GDM1 (cell line): ENCODE measurements at places on chromosomes 13 and 19.

DNA sequence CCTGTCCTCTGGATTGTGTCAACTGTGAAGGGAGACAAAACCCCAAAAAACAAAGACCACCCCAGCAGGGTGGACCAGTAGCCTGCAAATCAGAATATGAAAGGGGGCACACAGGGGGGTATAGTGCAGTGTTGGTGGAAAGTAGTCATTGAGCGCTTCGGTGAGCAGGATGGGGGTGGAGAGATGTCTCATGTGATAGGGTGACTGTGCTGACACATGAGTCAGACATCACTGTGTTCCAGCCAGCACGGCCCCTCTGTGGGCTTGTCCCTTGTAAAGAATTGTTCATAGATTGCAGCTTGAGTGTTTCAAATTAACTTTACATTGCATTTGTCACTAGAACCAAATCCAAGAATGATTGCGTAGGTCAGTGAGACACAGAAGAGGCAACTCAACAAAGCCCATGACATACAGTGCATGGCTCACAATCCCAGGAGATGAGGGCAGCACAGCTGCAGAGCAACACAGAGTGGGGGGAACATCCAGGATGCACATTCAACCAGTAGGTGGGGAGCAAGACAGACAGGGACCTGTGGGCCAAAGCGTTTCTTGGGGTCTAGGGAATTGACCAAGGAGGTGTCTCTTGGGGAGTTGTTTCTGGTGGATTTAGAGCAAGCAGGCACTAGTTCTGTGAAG is 7.5 kb downstream of the ZNF440 start:
- DNase-seq = no peak

DNA sequence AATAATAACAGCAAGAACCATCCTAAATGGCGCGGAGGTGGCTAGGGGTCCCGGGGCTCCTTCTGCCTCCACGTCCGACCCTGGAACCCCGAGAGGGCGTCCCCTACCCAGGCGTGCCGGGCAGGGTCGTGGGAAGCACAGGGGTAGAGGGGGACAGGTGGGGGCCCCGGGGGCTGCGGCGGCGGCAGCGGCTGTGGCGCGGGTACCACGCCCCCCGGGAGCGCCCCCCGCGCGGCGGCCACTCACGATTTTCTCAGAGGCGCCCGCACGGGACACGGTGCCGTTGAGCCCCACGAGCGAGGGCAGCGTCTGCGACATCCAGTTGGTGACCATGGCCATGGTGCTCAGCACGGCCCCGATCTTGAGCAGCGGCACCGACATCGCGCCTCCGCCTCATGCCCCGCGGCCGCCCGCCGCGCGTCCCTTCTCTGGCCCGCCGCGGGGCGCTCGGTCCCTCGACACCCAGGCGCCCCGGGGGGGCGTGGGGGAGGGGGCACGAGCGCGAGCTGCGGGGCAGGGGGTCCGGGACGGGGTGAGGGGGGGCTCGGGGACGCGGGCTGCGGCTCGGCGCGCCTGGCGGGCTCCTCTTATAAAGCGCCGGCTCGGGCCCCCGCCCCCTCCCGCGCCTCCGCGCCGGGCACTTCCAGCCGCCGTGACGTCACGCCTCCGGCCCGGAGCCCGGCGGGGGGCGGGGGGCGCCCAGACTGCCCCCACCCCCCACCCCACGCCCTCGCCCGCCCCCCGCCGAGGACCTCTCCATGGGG is 22.9 kb downstream of the OLFM2 start:
- DNase-seq = no peak

DNA sequence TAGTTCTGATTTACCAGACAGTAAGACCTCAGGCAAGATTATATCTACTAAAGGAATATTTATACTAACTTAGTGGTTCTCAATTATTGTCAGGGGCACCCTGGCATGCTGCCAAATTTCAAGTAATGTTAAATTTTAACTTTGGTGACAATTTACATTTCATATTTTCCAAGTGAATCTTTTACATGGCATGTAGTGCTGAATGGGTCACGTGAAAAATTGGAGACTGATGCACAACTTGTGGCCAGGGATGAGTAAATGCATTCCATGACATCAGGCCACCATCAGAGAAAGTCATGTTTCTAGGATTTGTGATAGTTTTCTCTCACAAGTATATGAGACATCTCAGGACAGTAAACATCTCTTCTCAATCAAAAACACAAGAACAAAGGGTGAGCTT is 202.6 kb upstream of the SOX21 start:
- DNase-seq = no peak

- DNase-seq = no peak
Observed at GRCh38 chr13:60351326-60351725, 45.7 kb upstream of the TDRD3 start.

- DNase-seq = no peak
Observed at GRCh38 chr13:27772651-27773425, 19.4 kb upstream of the GSX1 start.

DNA sequence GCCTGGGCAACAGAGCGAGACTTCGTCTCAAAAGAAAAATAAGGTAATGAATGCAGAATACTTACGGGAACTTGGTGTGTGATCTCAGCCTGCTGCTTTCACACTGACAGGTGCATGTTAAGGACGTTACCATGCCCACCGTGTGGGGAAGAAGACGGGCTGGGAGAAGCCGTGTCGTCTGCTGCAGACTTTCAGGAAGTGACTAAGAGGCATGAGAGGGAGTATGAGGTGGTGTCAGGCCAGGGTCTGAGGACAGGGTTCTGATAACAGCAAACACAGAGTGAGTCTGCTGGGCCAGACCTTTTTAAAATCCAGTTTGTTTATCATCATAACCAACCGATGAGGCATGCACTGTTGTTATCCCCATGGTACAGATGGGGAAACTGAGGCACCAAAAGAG is 13.6 kb upstream of the GALP start:
- DNase-seq = no peak

- no peak for DNase-seq
Observed at GRCh38 chr19:18074192-18074591, 12.5 kb downstream of the IL12RB1 start.

- DNase-seq = no peak
Observed at GRCh38 chr13:110136660-110137585, 170.0 kb downstream of the COL4A1 start.

DNA sequence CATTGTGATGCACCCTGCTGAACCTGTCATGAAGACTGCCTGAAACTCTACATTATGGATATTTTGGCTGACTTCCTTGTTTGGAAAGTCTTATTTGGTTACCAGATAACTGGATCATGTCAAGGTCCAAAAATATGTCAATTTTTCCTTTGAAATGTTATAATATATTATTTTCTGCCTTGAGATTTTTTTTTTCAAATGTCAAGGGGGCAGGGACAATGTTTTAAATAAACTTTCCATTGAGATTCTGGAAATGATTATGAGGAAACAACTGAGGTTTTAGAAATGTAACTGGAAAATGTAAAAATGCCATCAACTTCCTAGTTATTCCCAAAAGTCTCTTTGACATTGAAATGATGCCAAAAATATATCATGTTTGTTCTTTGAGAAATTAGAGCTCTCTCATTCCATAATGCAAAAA is 117.0 kb downstream of the RFC3 start:
- DNase-seq = no peak

GRCh38 chr19:49233163-49233562 is 75.6 kb downstream of the TRPM4 start:
- DNase-seq = no peak

- DNase-seq = no peak
Observed at GRCh38 chr19:45508417-45508860, 1.2 kb downstream of the VASP start.
